Activated CD4-positive, alpha-beta T cell treated with anti-CD3 and anti-CD28 coated beads, Interleukin-2, Interleukin-4, amounts not matched to agents 100 ng/mL and 50 ng/mL, durations not matched to agents 16 hours and 8 hours (primary cell): ENCODE measurements at places on chromosomes 12 and 14.

GRCh38 chr12:108804271-108804953, 53.0 kb downstream of the SSH1 start:
- DNase-seq, result no peak

DNA sequence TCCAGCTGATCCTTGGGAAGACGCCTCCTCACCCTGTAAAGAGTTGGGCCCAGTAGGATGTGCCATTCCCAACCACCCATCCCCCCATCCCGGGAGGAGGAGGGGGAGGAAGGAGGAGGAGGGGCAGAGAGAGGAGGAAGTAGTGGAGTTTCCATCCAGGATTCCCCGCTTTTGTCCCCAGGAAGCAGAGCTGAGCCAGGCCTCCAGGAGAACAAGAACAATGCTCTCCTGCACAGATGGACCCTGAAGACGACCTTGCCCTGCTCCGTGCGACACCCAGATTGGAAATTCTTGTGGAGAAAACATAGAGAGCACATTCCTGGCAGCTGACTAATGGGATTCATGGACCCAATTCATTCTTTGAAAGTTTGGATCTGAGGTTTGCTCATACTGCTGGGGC, 132.3 kb upstream of the CRY1 start:
- no peak for DNase-seq

GRCh38 chr12:58030566-58031279, 89.4 kb downstream of the ATP23 start:
- DNase-seq, result no peak

GRCh38 chr12:110649341-110649847, 35.5 kb downstream of the TCTN1 start:
- no peak for DNase-seq

GRCh38 chr14:65981192-65981843, 504.9 kb upstream of the CCDC196 start:
- DNase-seq, result no peak

GRCh38 chr14:94113490-94113889, 3.0 kb downstream of the IFI27 start:
- no peak for DNase-seq

- DNase-seq, result no peak
Observed at GRCh38 chr12:131042834-131043245, 89.1 kb downstream of the ADGRD1 start.

- no peak for DNase-seq
Observed at GRCh38 chr12:573232-573631, 90.0 kb downstream of the NINJ2 start.

DNA sequence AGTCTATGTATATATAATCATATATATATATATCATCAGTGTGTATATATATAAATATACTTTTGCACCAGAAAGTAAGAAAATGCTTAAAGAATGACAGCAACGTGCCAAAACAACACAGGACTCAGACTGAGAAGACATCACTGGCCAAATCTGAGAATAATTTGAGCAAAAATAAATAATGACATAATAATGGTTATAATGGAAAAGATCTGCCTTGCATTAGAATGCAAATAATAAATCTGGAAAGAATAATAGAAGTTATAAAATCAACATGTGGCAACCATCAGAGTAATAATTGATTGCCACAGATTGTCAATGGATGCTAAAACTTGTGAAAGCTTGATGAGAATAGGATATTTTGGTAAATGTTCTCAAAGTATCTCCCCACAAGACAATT, 61.5 kb upstream of the PLEKHG7 start:
- DNase-seq, result no peak

DNA sequence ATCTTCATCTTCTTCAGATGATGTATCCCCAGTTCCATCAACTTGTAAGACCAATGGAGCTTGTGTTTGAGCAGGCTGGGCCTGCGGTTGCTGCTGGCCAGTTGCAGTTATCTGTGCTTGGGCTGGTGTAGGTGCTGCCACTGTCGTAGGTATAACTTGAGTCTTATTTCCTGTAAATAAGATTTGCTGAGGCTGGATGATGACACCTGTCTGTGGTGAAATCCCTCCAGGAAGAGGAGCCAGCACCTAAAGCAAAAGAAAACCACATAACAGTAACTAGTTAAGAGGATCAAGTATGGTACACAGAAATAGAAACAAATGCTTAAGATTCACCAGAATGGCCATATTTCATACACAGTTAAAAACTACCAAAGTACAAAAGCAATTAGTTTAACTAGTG, 28.2 kb downstream of the GTF2A1 start:
- DNase-seq, result no peak

GRCh38 chr12:73180734-73181133, 908.6 kb downstream of the TRHDE start:
- DNase-seq, result no peak
